ENCODE measurements at places on chromosomes 2 and 18.

GRCh38 chr2:145845207-145845894 is 1325.4 kb upstream of the ZEB2 start:
- DNase-seq, result no peak

- no peak for DNase-seq
Measured at GRCh38 chr18:55105873-55106272, 146.6 kb upstream of the CCDC68 start.

- no peak for DNase-seq
Measured at GRCh38 chr2:35785564-35785963, 570.0 kb upstream of the CRIM1 start.

- no peak for DNase-seq
Measured at GRCh38 chr2:234730066-234730640, 221.7 kb upstream of the SH3BP4 start.

GRCh38 chr18:57784034-57784800 is 18.9 kb downstream of the ATP8B1 start:
- DNase-seq, result no peak

GRCh38 chr2:43268066-43268953 is 41.9 kb upstream of the ZFP36L2 start:
- no peak for DNase-seq

DNA sequence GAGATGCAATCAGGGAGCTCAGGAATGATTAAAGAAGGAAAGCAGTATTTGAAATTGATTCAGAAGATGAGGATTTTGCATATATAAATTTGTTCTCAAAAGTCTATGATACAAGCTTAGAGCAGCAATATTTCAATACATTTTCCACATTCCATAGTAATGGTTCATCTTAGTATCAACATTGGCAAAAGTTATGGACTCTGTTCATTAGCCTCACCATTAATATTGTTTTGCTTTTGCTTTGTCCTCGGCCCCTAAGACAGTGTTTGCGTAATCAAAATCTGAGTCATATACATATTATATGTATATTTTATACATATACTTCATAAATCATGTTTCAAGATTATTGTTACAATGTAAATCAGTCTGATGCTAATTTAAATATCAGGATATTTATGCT is 176.6 kb downstream of the CNTNAP5 start:
- no peak for DNase-seq
